ENCODE measurements at places on chromosomes 5 and 9. TPM values are rescaled to one million over a fixed set of nuclear protein-coding genes. Genes with fewer than 3 reads are reported as not detected.
A peak's percentile ranks its signal among the peaks of the same experiment; 100 is the strongest.

SLCO4C1 gene
- 0.38 TPM for total RNA-seq

PCDHGB1 gene
- not detected for total RNA-seq

FIBCD1 gene
- not detected for total RNA-seq

ADAMTS6 gene
- 0.45 TPM for total RNA-seq

ITGA1 gene
- 1.3 TPM for total RNA-seq

IFNA14 gene
- not detected for total RNA-seq

ENHO gene
- 0.36 TPM for total RNA-seq

SV2C gene
- 0.02 TPM for total RNA-seq

SPINK13 gene
- total RNA-seq, result not detected

CDO1 gene
- total RNA-seq, result 0.31 TPM

IQGAP2 gene
- total RNA-seq, result 93.0 TPM

PROP1 gene
- not detected for total RNA-seq

ENG gene
- 12.2 TPM for total RNA-seq

DNA sequence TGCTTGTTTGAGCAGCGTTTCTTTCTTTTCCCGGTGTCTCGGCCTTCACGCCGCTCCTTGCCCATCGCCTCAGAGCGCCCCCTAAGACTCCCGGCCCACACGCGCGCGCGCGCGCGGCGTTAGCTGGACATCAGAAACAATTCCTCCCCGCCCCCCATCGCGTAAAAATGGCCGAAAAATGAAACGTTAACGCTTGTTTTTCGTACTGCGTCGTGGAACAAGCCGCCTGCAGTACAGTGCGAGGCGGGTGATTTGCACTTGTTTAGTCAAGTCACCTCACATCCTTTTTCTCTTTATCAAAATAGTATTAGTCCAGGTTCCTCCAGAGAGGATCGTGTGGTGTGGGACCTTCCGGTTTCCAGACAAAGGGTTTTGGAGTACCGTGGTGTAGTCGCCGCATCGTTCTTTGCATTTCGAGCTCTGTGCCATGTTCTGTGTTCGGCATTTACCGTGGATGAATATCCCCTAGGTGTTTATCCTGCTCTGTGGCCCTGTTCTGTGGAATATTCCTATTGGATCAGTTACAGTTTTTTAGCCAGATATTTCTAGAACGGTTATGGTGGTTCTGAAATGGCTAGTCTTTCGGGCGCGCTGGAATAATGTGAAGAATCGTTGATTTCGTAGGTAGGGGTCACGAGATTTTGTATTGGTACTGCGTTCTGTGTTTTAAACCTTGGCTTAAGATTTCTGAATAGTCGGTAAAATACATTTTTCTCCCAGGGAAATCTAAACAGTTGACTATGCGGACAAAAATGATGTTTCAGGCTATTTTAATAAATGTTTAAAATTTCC lies 1.0 kb downstream of the MATR3 start:
- H3K27ac ChIP-seq, result peak overlapping the region; percentile 98
- peak; percentile 68 for DNase-seq
- H3K4me1 ChIP-seq, result peaks cover 39% of the 10 kb centered on the region

DNA sequence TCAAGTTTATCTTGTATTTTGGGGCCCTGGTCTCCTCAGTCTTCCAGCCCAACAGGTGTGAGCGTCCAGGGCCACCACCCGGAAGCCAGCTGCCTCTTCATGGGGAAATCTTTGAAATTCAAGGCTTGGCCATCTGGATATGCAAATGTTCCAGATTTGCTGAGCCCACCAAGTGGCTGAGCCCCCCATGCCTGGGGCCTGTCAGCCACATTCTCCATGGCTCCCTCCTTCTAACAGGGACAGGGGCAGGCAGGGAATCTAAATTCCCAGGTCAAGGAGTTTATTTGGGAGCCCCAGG lies 14.2 kb upstream of the CXXC5 start:
- H3K27me3 ChIP-seq, result no peaks in the 10 kb centered on the region
- H3K36me3 ChIP-seq, result peaks cover 10% of the 10 kb centered on the region
- peaks cover 40% of the 10 kb centered on the region for H3K4me1 ChIP-seq
- no peak overlapping the region for H3K4me3 ChIP-seq
- no peak for DNase-seq
- H3K27ac ChIP-seq, result no peak overlapping the region

GRCh38 chr5:10827571-10827970 lies 66.5 kb upstream of the DAP start:
- H3K4me3 ChIP-seq, result no peak overlapping the region
- no peak overlapping the region for H3K27ac ChIP-seq
- peaks cover 12% of the 10 kb centered on the region for H3K27me3 ChIP-seq

DNA sequence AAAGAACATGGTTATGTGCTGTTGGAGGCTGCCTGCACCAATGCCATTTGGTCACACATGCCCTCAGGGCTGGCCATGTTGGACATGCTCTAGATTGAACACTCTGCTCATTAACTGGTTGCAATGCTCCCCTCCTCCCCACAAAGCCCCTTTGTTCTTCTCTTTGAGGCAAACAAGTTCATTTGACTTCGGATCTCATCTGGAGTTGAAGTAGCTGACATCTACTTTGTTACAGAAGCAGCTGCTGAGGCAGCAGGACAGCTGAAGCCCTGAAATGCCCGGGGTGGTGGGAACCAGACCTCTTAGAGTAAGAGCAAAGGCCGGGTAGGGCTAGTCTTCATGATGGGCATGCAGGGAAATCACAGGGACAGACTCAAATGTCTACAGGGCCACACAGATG lies 123.5 kb downstream of the APBA1 start:
- no peak for DNase-seq
- no peak overlapping the region for H3K4me3 ChIP-seq
- no peak overlapping the region for H3K27ac ChIP-seq

- DNase-seq, result no peak
- peaks cover 14% of the 10 kb centered on the region for H3K4me1 ChIP-seq
- no peaks in the 10 kb centered on the region for H3K36me3 ChIP-seq
- peaks cover 6% of the 10 kb centered on the region for H3K27me3 ChIP-seq
Observed at GRCh38 chr9:132505991-132506655, 76.3 kb upstream of the BARHL1 start.

- H3K36me3 ChIP-seq, result no peaks in the 10 kb centered on the region
- peak within 1 kb of the TSS; percentile 46 for H3K27ac ChIP-seq
- H3K4me3 ChIP-seq, result peak within 1 kb of the TSS; percentile 75
- peaks cover 8% of the 10 kb centered on the region for H3K4me1 ChIP-seq
- peak; percentile 67 for DNase-seq
Observed at GRCh38 chr9:137277329-137278041, at the start of gene TOR4A. TSS of gene TOR4A (plus strand) at chr9:137277726. CDS start at chr9:137278690, 964 bp downstream.

DNA sequence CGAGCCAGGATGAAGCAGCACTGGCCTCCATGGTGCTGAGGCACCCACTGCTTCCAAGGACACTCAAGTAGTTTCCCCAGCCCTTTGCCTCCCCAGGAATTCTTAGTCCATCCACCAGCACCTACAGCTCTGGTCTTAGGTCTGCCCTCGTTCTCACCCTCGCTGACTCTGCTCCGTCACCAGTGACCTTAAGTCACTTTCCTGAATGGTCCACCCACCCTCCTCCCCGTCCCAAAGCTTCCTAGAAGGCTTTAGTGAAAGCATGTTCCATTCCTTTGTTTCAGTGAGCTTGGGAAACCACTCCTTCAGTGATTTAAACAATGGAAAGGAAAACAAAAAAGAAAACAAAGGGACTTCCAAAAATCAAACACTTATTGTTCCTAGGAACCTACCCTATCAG lies 54.6 kb upstream of the MAP3K1 start:
- H3K4me1 ChIP-seq, result peaks cover 6% of the 10 kb centered on the region
- no peak overlapping the region for H3K27ac ChIP-seq
- DNase-seq, result no peak
- H3K27me3 ChIP-seq, result no peaks in the 10 kb centered on the region
- H3K36me3 ChIP-seq, result no peaks in the 10 kb centered on the region

- no peak for DNase-seq
- H3K27ac ChIP-seq, result no peak overlapping the region
- no peaks in the 10 kb centered on the region for H3K4me1 ChIP-seq
- peaks cover 32% of the 10 kb centered on the region for H3K27me3 ChIP-seq
- no peaks in the 10 kb centered on the region for H3K36me3 ChIP-seq
Observed at GRCh38 chr5:66802941-66803340, 206.7 kb downstream of the MAST4 start.

DNA sequence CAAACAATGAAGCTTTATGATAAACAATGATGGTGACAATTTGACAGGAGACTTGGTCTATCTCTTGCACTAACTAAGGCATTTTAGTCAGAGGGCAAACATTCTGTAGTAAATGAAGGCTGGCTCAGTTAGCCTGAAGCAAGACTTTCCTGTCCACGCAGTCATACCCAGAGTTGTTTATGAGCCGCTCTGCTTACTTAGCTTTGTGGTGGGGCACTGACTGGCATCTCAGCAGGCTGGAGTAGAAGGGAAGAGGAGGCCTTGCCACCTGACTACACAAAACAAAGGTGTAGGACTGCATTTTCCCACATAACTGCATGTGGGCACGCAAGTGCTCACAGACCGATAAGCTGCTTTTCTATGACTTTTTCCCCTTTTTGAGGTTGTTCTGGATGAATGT lies 133.7 kb upstream of the EPB41L4A start:
- H3K27ac ChIP-seq, result no peak overlapping the region
- no peak overlapping the region for H3K4me3 ChIP-seq
- DNase-seq, result no peak
- H3K4me1 ChIP-seq, result peaks cover 3% of the 10 kb centered on the region

DNA sequence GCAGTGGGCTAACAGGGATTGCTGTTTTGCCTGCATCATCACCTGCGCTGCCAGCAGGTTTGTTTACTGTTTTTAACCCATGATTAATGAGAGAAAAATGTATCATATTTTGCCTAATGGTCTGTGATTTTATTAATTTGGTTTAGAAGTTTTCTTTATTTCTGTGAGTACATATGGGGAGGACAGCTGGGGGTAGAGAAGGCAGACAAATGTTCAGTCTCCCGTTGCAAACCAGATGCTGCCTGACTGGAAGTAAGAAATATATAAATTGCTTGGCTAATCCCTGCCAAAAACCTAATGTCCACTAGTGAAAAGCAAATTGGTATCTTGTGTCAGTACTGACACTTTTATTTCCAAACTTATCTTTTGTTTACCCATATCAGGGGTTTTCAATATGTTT lies 1766.1 kb upstream of the C9orf72 start:
- H3K27ac ChIP-seq, result no peak overlapping the region
- no peaks in the 10 kb centered on the region for H3K36me3 ChIP-seq
- no peaks in the 10 kb centered on the region for H3K27me3 ChIP-seq
- no peak for DNase-seq
- H3K4me1 ChIP-seq, result no peaks in the 10 kb centered on the region
- H3K4me3 ChIP-seq, result no peak overlapping the region

- no peak overlapping the region for H3K27ac ChIP-seq
- no peaks in the 10 kb centered on the region for H3K4me1 ChIP-seq
- H3K4me3 ChIP-seq, result no peak overlapping the region
Observed at GRCh38 chr9:112110094-112110776, 64.9 kb downstream of the SUSD1 start.

- H3K27me3 ChIP-seq, result peaks cover 2% of the 10 kb centered on the region
- H3K4me3 ChIP-seq, result no peak overlapping the region
- no peaks in the 10 kb centered on the region for H3K36me3 ChIP-seq
- H3K27ac ChIP-seq, result no peak overlapping the region
Observed at GRCh38 chr5:174151599-174152181, 106.2 kb downstream of the NSG2 start.

DNA sequence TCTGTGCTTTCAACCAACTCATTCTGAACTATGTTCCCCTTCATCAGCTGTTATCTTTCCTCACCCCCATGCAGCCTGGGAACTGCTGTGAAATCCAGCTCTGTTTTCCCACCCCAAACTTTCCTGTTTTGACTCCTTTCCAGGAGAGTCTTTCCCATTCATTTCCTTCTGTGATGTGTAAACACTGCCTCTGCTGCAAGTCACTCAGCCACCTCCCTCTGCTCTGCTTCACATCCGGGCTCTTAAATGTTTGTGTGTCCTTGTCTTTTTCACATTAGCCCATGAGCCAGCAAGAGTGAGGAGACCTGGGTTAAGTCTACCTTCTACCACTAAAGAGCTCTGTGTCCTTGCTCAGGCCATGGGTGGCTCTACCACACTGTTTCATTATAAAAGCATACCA lies 137.5 kb downstream of the ICE1 start:
- H3K27ac ChIP-seq, result no peak overlapping the region
- no peaks in the 10 kb centered on the region for H3K4me1 ChIP-seq
- no peak for DNase-seq
- no peak overlapping the region for H3K4me3 ChIP-seq
- peaks cover 8% of the 10 kb centered on the region for H3K27me3 ChIP-seq
- H3K36me3 ChIP-seq, result no peaks in the 10 kb centered on the region

DNA sequence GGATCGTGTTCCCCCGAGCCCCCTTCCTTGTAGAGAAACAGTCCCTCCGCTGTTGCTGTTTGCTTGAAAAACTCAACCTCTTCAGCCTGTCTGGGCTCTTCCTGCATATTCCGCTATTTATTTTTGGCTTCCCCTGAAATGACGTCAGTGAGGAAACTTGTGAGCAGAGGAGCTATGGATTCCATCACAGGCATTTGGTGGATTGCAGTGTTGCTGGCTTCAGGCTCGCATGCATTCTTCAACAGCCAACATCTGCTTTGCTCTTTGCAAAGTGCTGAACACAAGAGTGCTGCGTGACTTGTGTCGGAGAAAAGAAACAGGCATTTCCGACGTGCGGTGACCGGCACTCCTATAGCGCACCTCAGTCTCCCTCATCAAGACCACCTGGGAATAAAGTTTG lies 232.7 kb downstream of the RFK start:
- no peak overlapping the region for H3K4me3 ChIP-seq
- no peak for DNase-seq

GRCh38 chr9:95740217-95741004 lies 135.1 kb upstream of the ERCC6L2 start:
- no peaks in the 10 kb centered on the region for H3K36me3 ChIP-seq
- no peak overlapping the region for H3K4me3 ChIP-seq
- DNase-seq, result no peak

GRCh38 chr5:134246771-134247427 lies 21.0 kb upstream of the PPP2CA start:
- H3K4me1 ChIP-seq, result no peaks in the 10 kb centered on the region
- DNase-seq, result no peak
- peaks cover 3% of the 10 kb centered on the region for H3K27me3 ChIP-seq

- H3K36me3 ChIP-seq, result no peaks in the 10 kb centered on the region
- no peak overlapping the region for H3K4me3 ChIP-seq
- H3K27me3 ChIP-seq, result no peaks in the 10 kb centered on the region
- no peaks in the 10 kb centered on the region for H3K4me1 ChIP-seq
- DNase-seq, result no peak
Observed at GRCh38 chr5:124111886-124112285, 599.9 kb downstream of the CSNK1G3 start.
